GM12865 (cell line): ENCODE measurements at places on chromosomes 2 and 18.

- no peak for DNase-seq
Measured at GRCh38 chr2:24712296-24712695, 80.9 kb downstream of the PTRHD1 start.

DNA sequence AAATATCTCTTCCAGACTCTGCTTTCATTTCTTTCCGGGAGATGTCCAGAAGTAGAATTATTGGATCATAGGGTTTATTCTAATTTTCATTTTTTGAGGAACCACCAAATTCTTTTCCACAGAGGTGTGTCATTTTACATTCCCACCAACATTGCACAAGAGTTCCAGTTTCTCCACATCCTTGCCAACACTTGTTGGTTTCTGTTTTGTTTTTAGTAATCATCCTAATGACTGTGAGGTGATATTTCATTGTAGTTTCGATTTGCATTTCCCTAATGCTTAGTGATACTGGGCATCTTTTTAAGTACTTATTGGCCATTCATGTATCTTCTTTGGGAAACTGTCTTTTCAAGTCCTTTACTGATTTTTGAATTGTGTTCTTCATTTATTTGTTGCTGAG lies 513.1 kb downstream of the PARD3B start:
- no peak for DNase-seq

GRCh38 chr2:61900281-61900680 lies 5.2 kb upstream of the COMMD1 start:
- no peak for DNase-seq

- DNase-seq = no peak
Measured at GRCh38 chr2:6827566-6828298, 38.0 kb downstream of the CMPK2 start.

- DNase-seq = no peak
Measured at GRCh38 chr2:172510548-172510947, 45.3 kb upstream of the PDK1 start.

DNA sequence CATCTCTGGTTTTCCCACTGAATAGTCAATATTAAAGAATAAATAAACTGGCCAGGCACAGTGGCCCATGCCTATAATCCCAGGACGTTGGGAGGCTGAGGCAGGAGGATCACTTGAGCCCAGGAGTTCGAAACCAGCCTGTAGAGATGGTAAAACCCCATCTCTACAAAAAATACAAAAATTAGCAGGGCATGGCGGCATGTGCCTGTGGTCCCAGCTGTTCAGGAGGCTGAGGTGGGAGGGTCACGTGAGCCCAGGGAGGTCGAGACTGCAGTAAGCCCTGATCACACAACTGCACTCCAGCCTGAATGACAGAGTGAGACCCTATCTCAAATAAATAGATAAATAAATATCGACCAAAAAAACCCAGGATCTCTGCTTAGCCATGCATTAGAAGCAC lies 50.2 kb upstream of the BIN1 start:
- no peak for DNase-seq

- no peak for DNase-seq
Measured at GRCh38 chr2:181853696-181854095, 37.8 kb upstream of the ITPRID2 start.

GRCh38 chr2:567865-568638 lies 109.2 kb downstream of the TMEM18 start:
- no peak for DNase-seq

DNA sequence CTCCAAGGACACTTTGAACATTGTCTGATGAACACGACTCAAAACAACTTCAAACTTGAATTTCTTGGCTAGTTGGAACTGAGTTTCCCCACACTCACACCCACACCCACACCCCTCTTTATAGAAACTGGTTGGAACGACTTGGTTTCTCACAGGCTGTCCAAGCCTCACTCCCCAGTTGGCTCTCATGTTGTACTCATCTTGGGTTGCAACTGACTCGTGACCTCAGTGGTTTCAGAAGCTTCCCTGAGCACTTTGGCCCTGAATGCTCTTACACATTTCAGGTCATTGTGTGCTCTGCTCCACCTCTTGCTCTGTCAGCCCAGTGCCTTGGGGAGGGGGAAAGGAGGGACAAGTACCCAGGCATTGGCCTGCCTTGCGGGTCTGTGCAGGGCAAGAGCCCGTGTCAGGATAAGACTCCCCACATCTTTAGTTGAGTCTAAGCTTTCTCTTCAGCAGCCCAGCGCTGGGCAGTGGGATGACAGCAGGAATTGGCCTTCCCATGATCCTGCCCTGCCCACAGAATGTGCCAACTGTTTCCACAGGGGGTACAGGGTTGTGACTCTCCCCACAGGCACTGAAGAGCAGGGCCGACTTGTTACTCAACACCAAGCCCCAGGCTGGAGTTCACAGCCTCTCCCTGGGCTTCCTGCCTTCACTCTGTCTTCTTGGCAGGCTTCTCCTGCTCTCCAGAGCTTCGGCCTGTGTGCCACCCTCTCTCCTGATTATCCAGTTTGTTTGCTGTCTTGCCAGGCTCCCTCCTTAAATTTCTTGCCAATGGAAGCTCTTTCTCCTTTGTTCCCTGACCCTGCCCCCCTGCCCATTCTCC lies 104.6 kb downstream of the RTN4 start:
- DNase-seq = peak; percentile 72

- no peak for DNase-seq
Measured at GRCh38 chr2:241459520-241459919, 48.9 kb downstream of the STK25 start.

DNA sequence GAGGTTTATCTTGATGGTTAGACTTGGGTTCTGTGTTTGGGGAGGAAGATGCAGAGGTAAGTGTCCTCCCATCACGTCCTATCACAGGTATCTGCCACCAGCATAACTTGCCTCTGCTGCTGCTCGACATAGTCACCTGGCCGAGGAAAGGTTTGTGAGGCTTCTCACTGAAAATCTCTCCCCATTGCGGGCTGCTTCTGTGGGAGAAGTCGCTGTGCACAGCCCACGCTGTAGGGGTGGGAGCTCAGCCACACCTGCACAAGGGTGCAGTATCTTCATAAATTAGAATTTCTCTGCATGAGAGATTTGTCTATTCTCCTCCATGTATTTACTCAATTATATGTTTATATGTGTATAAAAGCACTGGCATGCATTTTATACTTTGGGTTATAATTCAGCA lies 415.7 kb upstream of the MYT1L start:
- no peak for DNase-seq

- DNase-seq = no peak
Measured at GRCh38 chr2:233492751-233493150, 73.8 kb downstream of the USP40 start.

GRCh38 chr2:47178341-47178740 lies 23.2 kb upstream of the STPG4 start:
- no peak for DNase-seq

- DNase-seq = no peak
Measured at GRCh38 chr2:6412533-6413091, 453.1 kb downstream of the CMPK2 start.

- no peak for DNase-seq
Measured at GRCh38 chr2:186910996-186911395, 62.0 kb upstream of the ZSWIM2 start.

GRCh38 chr2:25202275-25202674 lies 33.9 kb upstream of the POMC start:
- no peak for DNase-seq

DNA sequence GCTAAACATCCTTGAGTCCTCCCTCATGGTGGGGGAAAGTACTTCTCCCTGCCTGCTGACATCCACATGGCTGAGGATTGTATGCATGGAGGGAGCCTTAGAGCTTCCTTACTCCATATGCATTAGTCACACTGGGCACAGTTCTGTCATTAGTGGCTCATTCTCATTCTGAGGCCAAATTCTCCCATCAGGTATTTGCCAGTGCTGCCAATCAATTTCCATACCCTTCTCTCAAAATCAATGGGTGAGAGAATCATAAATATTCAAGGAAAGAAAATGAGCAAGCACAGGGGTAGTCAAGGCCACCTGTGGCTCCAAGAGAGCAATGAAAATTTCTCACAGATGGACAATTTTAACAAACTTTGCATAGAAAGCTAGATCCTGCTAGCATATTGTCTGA lies 422.6 kb upstream of the SETBP1 start:
- no peak for DNase-seq

DNA sequence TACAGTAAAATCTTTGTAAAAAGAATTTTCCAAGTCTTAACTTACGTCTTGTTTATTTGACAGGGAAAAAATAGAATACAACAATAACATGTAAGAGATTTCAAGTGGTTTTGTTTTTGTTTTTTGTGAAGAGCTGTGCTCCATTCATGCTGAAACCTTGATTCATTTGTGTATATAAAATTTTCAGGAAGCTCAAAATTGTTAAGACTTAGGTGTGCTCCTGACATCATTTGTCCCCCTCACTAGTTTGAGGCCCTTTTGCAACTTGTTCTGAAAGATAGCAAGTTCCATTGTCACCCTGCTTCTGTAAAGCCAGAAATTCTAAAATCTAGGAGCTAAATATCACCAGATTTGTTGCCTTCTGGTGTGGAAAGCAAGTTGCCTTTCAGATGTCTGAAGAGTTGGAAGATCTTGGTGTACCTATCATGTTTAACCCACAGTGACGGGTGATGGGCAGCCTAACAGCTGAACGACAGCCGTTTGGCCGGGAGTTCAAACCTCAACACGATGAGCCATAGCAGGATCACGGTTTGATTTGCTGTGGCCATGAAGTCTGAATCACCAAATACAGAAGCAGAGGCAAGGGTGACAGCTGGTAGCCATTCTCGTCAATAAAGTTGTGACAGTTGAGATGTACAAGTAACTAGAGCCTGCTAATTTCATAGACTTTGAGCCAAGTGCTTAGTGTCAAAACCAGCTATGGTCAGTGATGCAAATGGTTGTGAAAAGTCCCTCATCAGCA lies 205.5 kb upstream of the SP5 start:
- DNase-seq = peak; percentile 82

- DNase-seq = peak; percentile 88
Measured at GRCh38 chr2:223837287-223838061, at the start of gene AP1S3. Gene AP1S3 (minus strand): TSS chr2:223837582. CDS start chr2:223837450, 132 bp downstream.

GRCh38 chr18:63575681-63576080 lies 11.5 kb upstream of the SERPINB13 start:
- no peak for DNase-seq

- no peak for DNase-seq
Measured at GRCh38 chr18:6326566-6326965, 88.1 kb downstream of the L3MBTL4 start.

DNA sequence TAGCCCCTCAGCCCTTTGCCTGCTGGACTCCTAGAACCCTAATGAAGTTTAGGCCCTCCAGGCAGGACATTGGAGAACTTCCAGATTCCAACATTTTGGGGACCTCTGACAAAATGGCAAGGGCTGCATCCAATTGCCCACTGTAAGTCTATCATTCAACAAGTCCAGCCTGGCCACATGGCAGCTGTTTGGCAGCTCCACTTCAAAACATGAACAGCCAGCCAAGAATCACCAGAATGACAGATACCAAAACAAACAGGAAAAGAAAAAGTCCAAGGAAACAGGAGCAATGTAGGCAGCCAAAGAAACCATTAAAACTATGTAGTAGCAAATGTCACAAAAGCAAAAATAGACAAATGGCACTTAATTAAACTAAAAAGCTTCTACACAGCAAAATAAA lies 25.5 kb downstream of the SLC4A5 start:
- no peak for DNase-seq

DNA sequence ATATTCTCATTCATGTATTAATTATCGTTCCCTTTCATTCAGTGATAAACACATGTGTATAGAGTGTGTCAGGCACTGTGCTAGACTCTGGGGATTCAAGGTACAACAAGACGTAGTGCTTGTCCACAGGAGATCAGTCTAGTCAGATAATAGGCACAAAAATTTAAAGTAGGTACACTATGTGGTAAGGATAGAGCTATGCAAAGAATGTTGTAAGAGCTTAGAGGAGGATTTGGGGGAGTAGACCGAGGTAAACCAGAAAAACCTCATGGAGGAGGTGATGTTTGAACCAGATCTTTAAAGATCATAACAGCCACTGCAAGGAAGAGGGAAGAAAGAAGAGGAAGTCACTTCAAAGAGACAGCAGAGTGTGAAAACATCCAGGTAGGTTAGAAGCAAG lies 256.9 kb upstream of the DDX18 start:
- DNase-seq = no peak

DNA sequence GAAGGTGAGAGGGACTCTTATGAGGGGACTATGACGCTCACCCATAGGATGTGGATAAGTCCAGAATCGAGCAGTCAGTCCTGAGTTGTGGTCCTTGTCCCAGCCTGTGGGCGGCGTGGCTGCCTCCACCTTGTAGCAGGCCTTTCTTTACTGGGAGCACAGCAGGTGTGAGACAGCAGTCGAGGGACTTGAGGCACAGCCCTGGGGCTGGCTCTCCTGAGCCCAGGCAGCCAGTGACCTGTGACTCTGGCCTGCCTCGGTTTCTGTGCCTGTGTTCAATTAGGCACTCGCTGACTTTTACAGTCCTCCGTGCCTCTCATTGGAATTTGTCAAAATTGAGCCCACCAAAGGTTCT lies 8.3 kb downstream of the PPP1R7 start:
- DNase-seq = no peak

- DNase-seq = no peak
Measured at GRCh38 chr18:49590608-49591007, 28.8 kb downstream of the LIPG start.

DNA sequence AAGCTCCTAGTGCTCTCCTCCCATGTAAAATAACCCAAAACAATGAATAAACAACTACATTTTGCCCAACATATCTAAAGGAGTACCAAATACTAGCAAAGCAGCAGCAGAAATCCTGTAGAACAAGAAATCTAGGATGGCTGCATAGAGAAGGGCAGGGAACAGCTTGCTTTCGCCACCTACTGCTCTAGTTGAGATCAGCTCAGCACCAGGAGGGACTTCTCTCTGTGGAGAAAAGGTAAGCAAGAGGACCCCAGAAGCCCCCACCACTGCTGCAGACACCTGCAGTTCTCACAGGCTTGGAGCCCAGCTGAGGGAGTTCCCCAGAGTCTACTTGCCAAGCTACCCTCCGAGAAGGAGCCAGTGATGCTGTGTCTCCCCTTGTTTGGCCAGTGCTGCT lies 243.0 kb upstream of the CHST9 start:
- DNase-seq = no peak

GRCh38 chr18:78410094-78410786 lies 569.4 kb upstream of the SALL3 start:
- no peak for DNase-seq

DNA sequence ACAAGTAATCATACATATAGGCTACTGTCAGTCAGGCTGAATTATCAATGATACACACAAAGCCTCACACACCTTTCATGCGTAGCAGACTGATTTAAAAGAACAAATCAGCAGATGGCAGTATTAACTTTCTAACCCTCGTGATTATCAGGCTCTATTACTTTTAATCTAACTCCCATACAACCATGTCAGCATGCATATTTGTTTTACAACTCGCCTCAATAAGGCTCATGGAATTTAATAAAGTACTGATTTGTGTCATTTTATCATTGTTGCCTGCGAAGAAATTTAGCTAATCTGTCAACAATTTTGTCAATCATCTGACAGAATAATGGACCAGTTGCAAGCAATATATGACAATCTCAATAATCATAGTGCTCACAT lies 82.8 kb downstream of the SLC25A12 start:
- peak; percentile 2 for DNase-seq
